NCI-H2107 (cell line): ENCODE measurements at places on chromosomes 4 and X.

GRCh38 chr4:58514299-58514698 lies 1404.1 kb upstream of the IGFBP7 start:
- DNase-seq = no peak

DNA sequence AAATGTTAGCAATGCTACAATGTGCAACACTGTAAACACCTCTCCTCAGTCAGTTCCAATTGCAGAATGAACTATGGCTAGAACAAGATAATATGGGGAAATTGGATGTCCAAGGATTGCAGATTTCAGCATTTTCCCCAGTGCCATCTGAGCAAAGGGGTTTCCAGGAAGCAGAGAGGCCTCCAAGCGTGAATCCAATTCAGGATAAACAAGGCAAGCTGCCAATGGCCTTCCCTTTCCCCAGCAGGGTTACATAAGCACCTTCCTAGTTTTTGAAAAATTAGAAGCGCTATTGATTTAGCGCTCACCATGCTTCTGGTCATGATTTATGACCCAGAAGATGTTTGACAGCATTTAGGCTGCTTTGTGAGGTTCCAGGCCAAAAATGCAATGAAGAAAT lies 223.0 kb upstream of the GATB start:
- no peak for DNase-seq

GRCh38 chr4:7027913-7028312 lies 15.3 kb upstream of the TADA2B start:
- no peak for DNase-seq

DNA sequence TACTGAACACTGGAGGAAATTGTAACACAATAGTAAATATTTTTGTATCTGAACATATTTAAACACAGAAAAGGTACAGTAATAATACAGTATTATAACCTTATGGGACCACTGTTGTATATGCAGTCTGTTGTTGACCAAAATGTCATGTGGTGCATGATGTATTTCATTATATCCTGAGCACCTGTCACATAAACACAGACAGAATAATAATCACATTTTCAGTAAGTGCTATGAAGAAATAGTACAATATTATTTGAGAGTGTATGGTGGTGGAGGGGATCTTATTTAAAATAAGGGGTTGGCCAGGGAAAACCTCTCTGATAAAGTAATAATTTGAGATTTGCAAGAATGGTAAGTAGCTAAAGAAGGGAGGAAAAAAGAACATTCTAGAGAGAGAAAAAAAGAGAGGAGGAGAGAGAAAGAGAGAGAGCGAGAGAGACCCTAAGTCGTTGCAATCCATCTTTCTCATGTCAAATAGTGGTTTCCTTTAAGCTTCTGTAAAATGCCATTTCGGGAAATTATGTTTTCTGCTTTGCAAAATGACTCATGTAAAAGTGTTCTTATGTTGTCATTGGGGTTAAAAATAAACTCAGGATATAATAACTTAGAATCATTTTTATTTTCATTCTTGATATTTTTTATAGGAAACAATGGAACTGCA lies 19.3 kb upstream of the CLNK start:
- no peak for DNase-seq

GRCh38 chr4:18441203-18441590 lies 419.6 kb upstream of the LCORL start:
- no peak for DNase-seq

DNA sequence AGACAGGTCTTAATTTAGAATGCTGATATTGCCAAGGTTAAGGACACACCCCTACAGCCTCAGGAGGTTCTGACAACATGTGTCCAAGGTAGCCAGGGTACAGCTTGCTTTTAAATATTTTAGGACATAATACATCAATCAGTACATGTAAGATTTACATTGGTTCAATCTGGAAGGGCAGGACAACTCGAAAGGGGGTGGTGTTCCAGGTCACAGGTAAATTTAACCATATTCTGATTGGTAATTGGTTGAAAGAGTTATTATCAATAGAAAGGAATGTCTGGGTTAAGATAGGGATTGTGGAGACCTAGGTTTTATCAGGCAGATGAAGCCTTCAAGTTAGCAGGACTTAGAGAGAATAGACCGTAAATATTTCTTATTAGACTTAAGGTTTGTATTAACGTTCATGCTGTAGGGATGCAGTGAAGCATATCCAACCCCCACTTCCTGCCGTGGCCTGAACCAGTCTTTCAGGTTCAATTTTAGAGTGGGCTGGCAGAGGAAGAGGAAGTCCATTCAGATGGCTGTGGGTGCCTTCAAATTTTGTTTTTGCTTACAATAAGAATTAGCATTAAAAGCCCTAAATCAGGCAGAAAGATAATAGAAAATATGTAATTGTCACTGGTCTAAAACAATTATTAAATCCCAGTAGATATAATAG lies 136.5 kb upstream of the GALNTL6 start:
- DNase-seq = no peak

DNA sequence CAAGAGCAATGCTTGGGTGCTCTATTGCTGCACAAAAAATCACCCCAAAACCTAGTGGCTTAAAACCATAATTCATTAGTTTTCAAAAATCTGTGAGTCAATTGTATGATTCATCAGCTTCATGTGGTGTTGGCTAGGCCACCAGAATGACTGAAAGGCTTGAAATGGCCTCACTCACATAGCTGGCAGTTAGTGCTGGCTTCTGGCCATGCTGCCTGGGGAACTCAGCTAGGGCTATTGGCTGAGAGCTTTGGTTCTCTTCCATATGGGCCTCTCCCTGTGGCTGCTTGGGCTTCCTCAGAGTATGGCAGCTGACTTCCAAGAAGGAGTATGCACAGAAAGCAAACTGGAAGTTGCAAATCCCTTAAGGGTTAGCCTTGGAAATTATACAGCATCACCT lies 3.1 kb upstream of the MTMR1 start:
- no peak for DNase-seq

DNA sequence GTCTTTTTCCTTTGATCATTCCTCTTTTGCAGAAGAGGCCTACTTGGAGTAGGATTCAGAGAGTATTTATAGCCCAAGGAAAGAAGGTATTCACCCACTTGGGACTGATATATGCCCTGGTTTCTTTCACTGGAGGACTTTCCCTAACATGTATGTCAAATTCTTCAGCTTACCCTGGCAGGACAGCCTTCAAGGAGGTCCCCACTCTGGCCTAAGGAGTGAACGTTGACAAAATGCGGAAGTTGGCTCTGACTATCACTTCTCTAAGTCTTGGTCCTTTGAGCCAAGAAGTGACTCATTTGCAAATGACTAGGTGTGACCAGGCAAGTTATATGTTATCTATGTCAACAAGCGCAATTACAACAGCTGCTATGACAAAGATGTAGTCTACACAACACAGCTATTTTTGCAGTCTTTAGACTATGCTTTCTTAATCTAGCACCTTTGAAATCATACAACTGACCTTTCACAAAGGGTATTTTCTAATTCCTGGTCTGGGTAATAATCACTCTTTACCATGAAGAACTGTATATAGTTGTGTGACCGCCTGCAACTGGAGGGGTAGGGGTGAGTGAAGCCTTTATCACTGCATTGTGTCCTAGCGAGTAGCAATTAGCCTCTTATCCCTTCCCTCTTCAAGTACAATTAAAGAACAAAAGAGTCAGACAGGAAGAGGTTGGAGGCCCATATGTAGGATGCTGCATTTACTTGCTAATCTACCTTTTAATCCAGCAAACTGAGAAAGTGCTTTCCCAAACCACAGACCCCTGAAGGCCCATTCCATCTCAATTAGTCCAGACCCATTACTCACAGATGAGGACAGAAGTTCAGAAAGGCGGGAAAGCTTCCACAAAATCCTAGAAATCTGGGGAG lies 50.1 kb downstream of the RASGEF1B start:
- DNase-seq = no peak

DNA sequence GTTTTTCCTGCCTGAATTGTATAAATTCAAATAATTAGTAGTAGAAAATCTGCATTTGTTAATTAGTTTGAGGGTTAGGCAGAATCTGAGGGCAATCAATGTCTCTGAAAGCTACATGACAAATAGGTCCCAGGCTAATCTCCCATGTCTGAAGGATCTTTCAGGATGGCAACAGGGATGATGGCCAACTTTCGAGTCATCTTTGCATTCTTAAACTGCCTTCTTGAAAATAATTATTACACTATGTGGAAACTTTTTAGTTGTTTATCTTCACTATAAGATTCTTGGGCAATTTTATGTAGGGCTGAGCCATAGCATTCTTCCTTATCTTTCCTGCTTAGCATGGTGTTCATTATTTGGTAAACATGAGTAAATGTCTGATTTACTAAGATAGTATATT lies 490.3 kb upstream of the EPHA5 start:
- DNase-seq = no peak

GRCh38 chrX:133254666-133255065 lies 36.5 kb upstream of the TFDP3 start:
- DNase-seq = no peak

- no peak for DNase-seq
These were observed 99.6 kb downstream of the PCDH18 start for GRCh38 chr4:137432446-137433311.

DNA sequence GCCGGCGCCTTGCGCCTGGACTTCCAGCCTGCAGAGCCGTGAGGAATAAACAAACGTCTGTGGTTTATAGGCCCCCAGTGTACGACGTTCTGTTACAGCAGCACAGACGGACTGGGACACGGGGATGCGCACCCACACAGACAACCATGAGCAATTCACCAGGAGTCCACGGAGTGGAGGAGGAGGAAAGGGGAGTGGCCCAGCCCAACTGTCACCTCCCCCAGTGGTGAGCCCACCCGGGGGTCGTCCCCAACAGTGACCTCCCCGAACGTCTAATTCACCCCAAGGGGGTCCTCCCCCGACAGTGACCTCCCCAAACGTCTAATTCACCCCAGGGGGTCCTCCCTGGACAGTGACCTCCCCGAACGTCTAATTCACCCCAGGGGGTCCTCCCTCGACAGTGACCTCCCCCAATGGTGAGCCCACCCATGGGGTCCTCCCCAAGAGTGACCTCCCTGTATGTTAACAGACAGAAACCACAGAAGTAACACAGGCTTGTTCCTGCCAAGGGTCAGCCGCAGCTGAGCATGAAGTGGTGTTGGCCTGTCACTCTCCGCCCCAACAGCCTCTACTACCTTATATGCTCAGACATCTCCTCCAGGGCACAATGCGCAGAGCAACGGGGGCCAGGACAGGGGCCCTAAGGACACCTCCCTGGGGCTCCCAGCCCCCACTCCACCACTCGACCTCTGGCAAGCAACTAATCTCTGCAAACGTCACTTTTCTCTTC lies 6.2 kb downstream of the GAK start:
- no peak for DNase-seq
